ENCODE measurements at places on chromosomes 3 and 15.

- no peak for DNase-seq
Observed at GRCh38 chr3:129514563-129514962, 13.9 kb upstream of the RHO start.

DNA sequence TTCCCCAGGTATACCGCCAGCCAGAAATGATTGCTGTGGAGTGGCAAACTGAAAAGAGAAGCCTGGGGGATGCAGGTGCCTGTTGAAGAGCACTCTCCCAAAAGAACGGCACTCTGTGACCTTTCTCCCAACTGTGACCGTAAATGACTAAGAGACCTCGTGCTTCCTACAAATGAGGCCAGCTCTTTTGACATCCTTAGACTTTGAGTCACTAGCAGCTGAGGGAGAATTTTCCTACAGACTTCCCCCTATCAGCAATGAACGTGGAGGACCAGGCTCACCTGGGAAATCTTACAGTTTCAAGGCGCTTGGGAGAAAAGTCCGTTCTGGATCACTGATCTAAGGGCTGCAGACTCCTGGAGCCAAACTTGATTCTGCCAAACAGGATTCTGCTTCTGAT lies 8.6 kb downstream of the AQP9 start:
- DNase-seq = no peak

GRCh38 chr3:8210882-8211341 lies 290.7 kb upstream of the LMCD1 start:
- DNase-seq = no peak

DNA sequence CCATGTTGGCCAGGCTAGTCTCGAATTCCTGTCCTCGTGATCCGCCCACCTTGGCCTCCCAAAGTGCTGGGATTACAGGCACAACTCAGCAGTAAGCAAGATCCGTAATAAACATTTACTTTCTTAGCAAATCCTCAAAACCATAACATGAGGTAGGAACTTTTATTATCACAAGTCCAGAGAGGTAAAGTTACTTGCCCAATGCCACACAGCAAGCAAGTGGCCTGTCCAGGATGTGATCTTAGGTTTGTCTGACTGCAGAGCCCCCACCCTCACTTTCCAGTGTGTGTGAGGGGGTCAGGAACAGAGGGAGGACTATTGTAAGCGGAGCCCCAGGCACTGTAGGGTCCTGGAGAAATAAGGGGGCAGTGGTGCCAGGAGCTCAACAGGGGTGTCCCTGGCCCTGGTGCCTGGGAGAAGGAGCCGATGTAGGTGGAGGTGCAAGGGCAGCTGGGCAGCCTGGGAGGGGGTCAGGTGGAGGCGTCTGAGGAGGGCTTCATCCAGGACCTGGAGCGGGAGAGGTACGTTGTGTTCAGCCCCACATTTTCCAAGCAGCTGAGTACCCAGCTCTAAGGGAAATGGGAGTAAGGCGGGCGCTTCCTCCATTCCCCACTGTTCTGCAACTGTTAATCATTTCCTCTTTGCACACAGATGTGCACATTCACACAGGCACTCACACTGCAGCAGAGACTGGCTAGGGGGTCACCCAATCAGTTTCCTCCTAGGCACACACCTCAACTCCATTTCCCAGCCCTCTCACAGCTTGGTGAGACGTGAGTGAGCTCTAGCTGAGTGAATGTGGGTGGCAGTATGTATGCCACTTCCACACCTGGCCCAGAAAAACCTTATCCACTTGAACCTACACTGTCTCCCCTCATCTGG lies 5.9 kb downstream of the RPUSD3 start:
- no peak for DNase-seq

DNA sequence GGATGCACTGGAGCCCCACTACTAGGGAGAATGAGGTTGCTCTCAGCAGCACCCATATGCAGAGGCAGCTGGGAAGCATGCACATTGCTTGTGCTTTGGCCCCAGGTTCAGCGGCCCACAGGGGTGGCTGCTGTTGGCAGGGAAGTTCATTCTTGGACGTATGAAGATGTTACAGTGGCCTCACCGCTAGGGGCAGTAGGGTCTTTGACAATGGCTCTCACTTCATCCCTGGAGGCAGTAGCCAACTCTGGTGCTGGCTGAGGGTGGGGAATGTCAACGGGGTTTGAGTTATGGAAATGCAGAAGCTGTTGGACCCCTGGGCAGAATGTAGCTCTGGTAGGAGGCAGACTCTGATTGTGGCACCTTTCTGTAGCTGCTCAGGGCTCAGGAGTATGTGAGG lies 279.9 kb downstream of the SCAPER start:
- no peak for DNase-seq

- no peak for DNase-seq
Observed at GRCh38 chr3:153438271-153438670, 276.2 kb downstream of the RAP2B start.

DNA sequence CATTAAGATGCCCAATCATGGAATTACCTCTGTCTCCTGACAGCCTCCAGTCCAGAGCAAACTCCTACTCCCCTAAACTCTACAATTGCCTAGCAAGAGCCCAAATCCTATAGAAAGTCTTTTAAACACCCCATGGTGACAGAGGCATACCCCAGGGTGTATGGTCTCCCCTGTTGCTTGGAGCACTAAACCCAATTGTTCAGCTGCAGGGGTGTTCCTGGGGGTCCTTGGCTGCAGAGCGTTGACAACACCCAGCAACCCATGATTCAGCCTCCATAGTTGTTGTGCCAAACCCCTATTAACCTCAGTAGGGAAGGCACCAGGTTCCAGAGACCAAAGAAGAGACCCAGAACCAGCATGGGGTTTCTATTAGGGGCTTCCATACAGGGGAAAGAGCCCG lies 41.8 kb upstream of the NEDD4 start:
- DNase-seq = no peak

- DNase-seq = no peak
Observed at GRCh38 chr15:35304389-35304788, 219.3 kb upstream of the NANOGP8 start.

Data from D341Med (cell line).